T follicular helper cell (primary cell): ENCODE measurements at places on chromosomes 5 and 9.

DNA sequence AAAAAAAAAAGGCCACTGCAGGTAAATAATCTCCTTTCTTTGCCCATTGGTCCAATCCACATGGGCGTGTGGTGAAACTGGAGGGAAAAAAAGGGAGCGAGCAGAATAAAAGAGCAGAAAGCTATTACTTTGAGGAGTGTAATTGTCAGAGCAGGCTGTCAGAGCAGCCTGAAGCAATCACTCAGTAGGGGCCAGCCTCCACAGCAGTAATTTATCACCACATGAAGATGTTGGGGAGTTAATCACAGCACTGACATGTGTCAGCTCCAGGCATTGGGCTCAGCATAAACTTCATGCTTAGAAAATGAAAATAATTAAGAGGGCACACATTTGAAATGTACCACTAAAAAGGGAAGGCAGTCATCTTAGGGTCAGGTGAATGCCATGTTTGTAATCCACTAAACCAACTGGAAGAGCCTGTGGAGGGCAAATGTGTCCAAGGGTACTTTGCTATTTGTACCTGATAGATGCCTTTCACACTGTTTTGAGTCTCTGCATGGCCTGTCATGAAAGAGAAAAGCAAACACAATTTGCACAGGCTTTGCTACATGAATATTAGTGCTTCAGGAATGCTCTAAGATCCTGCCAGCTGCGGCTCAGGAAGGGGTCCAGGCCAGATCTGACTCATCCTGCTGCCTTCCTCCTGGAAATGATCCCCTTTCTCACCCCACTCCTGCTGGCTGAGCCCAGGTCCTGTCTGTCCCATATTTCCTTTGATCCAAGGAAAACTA, 2.9 kb upstream of the PTGER4 start:
- no peak for DNase-seq

DNA sequence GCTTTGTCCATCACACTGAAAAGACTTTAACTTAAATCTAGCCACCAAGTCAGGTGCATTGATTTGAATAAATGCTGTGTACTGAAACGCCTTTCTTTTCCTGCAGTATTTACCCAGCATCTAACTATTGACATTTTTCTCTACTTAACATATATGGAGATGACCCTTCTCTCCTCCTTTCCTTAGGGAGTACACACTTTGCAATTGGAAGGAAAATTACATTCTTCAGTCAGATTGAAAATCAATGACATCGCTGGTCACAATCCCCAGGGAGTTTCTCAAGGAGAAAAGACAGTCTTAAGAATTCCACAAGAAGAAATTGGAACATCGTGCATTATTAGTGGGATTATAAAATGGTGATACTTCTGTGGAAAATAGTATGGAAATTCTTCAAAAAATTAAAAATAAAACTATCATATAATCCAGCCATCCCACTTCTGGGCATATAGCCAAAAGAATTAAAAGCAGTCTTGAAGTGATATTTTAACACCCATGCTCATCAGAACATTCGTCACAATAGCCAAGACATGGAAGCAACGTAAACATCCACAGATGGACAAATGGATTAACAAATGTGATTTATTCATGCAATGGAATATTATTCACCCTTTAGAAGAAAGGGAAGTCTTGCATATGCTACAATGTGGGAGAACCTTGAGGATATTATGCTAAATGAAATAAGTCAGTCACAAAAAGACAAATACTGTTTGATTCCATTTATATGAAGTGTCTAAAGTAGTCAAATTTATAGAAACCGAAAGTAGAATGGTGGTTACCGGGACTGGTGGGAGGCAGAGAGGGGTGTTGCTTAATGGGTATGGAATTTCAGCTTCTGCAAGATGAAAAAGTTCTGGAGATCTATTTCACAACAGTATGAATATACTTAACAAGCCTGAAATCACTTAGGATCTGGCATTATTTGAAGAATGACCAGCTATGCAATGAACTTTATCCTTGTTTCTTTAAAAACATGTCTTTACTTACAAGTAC, 14.3 kb upstream of the FREM1 start:
- no peak for DNase-seq

DNA sequence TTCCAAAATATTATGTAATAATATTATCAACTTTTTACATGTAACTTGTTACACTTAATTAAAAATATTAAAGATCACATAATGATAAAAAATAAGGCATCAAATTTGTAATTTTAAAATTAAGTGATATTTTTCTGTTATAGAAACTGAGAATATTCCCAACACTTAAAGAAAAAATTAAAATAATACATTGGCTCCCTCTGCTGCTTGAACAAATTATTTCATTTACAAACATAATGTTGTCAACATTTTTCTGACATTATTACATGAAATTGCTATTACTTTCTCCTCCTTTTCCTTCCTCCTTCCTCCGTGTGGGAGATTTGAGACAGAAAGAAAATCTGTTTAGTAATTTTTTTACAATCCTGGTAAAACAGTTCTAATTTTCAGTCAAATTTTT, 42.3 kb downstream of the RNF180 start:
- DNase-seq: no peak

DNA sequence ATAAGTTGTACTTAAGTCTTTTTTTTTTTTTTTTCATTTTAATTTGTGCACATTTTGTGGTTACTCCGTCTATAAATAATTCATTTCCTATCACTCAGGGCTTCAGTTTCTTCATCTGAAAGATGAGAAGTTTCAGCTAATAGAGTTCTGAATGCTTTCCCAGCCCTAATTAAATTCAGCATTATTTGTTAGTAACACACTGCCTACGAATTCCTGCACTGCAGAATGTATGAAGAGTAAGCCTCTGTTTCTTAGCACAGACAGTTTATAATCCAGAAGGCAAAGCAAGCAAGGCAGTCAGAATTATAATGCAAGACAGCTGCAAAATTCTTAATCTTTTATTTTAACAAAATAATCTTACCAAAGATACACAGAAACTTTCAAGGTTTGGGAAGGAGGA, 138.0 kb upstream of the GHR start:
- no peak for DNase-seq

DNA sequence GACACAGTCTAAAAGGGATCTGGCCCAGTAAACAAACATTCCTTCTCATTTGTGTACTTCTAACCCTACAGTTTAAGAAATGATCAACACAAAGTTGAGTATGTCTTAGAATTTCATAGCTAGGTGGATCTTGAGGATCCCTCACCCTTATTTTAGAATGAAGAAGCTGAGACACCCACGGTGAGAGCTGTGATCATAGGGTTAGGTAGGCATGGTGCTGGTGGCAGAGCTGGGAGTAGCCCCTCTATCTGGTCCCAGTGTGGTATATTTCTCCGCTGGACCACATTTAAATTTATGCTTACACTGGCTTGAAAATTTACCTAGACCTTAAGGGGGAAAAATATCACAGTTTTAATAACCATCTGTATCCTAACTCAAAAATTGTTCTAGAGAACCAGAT, 39.8 kb downstream of the UGCG start:
- no peak for DNase-seq

DNA sequence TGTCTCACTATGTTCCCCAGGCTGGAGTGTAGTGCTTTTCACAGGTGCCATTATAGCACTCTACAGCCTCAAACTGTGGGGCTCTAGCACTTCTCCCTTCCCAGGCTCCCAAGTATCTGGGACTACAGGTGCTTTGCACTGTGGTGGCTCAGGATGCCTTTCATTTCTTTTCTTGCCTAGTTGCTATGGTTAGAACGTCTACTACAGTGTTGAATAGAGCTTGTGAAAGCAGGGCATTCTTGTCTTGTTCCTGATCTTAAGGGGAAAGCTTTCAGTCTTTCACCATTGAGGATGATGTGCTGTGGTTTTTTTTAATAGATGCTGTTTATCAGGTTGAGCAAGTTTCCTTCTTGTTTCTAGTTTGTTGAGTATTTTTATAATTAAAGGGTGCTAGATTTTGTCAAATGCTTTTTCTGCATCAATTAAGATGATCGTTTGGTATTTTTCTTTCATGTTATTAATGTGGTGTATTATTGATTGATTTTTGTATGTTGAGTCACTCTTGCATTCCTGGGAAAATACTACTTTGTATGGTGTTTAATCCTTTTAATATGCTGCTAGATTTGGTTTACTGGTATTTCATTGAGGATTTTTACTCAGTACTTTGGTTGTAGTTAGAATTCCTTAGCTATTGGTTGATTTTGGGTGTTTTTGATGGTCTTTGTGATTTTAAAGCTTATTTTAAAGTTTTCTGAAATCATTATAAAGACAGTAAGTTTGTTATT, 35.6 kb downstream of the GPBP1 start:
- DNase-seq: no peak

DNA sequence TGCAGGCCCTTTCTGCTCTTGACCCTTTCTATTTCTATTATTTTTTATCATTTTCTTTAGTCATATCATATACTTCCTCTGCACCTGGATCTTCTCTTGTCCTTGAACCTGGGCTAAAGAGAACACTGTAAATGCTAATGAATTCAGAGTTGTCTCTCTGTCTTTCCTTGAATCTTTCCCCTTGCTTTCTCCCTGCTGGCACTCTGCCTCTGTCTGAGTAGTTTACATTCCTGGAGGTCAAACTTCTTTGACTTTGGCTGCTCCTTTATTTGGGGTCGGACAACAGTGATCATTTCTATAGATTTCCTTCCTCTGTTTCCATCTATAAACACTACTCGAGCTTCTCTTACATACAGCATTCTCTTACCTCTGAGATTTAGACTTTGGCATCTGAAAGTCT, 47.1 kb downstream of the IZUMO3 start:
- no peak for DNase-seq

GRCh38 chr5:15575666-15576065, 75.7 kb downstream of the FBXL7 start:
- no peak for DNase-seq

DNA sequence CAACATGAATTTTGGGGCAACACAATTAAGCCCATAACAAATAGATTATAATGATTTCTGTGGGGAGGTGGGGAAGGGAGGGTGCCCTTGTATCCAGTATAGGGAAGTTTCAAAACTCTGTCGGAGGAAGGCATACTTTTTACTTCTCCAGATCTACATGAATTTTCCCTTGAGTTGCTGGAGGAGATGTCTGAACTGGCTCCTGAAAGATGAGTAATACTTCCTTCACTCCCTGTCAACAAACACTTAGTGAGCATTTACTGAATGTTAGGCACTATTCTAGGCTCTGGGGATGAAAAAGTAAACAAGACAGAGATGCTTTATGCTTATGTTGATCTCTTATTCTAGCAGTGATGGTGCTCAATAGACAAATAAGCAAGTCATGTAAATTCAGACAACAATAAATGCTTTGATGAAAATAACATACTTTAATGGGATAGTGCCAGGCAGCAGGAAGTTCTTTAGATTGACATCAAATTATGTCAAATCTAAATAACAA, 197.9 kb upstream of the ANKH start:
- no peak for DNase-seq

GRCh38 chr5:170639221-170639925, 135.6 kb downstream of the KCNIP1 start:
- DNase-seq: no peak

- no peak for DNase-seq
These were observed 2.5 kb downstream of the FOXE1 start for GRCh38 chr9:97855486-97855875.

- DNase-seq: no peak
These were observed 42.3 kb upstream of the NR3C1 start for GRCh38 chr5:143445776-143446175.

DNA sequence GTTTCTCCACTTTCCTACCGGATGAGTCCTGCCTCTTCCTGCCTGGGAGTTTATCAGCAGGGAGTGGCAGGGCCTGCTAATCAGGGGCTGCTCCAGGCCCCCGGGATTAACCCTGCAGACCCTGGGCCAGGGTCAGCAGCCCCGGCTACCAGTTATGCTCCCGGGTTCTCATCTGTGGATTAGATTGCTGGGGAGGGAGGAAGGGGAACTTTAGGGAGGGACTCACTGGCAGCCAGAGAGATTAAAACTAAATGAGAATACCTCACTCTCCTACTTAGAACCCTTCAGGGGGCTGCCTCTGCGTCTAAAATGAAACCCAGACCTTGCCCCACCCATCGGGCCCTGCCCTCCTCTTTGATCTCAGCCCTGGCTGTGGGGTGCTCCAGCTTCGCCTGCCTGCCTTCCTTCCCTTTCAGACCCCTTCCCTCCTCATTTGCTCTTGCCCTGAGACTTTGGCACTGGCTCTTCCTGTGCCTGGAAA, 130.5 kb upstream of the HAND1 start:
- DNase-seq: no peak

DNA sequence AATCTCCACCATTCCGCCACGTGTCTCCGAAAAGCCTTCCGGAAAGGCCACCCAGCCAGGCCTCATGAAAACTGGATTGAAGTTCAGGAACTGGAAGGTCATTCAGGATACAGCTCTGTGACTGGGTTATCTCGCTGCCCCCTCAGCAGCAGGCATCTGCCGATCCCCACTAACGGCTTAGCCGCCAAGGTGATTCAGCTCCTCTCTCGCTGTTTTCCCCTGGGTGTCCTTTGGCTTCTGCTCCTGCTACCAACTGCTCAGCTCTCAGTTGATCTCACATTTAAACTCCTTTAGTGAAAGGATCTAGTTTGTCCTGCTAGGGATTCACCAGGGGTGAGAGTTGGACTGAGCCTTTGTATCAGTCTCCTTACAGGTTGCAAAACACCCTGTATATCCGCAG, 2.2 kb upstream of the GDNF start:
- DNase-seq: no peak

DNA sequence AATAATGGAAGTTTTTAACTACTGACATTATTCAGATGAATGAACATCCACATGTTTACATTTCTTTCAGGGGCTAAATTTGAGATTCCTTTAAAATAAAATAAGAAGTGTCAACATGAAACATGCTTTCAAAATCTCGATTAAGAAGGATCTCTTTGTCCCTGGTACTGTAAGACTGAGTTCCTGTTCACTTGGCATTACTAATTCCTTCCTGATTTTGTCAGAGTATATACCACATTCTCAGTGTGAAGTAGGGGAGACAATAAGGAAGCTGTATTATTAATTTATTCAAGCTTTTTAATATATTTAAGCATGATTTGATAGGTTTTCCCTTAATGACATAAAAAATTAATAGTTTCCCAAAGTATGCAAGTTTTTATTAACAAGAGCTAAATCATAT, 81.5 kb upstream of the GRHPR start:
- no peak for DNase-seq

DNA sequence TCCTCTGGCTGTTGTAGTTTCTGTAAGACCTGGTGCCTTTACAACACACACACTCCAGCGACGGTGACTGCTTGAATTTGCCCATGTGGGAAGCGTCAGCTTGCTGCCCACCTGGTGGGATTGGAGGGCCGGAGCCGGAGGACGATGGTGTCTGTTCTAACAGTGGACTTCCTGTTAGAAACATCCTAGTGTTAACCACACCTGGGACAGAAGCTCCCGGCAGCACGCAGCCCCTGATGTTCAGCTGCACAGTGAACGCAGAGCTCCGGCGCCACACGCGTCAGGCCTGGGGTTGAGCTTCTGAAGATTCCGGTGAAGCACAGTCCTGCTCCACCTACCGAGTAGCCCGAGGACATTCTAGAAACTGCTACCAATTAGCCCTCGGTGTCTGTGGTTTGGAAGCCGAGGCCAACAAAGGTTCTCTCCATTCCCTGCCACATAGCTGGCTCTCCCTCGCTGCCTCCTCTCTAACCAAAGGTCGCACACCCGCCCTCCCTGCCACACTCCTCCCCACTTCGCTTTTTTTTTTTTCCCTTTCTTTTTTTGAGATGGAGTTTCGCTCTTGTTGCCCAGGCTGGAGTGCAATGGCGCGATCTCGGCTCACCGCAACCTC, 14.4 kb downstream of the PMPCA start:
- no peak for DNase-seq
